ENCODE measurements at places on chromosomes 11 and 22.

- DNase-seq: no peak
Observed at GRCh38 chr11:86637988-86638387, 34.4 kb downstream of the ME3 start.

- no peak for DNase-seq
Observed at GRCh38 chr11:7186676-7187075, 65.0 kb upstream of the SYT9 start.

DNA sequence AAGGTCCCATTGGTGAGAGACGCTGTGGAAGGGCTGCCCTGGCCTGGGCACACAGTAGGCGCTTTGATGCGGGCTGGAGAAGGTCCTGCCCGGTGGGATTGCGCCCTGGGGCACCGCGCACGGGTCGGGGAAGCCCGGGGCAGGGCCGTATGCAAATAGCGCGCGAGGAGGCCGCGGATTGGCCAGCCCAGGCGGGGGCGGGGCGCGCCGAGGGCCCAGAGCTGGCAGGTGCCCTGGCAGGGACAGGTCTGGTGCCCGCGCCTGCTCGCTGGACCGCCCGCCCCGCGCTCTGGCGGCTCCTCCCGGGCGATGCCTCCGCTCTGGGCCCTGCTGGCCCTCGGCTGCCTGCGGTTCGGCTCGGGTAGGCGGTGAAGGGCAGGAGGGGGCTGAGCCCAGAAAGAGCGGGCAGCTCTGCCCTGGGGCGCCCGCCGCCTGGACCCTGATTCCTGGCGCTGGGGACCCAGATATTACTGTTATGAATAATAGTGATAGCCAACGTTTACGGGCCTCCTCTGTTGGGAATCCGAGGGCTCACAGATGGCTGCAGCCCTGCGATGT, at the start of gene UPK3A:
TSS of gene UPK3A (plus strand) at position 245 of the 558 bp plus-strand sequence. CDS start at position 310, 65 bp downstream.
- DNase-seq: no peak

- no peak for DNase-seq
Observed at GRCh38 chr11:66689661-66690590, 12.2 kb upstream of the RBM4B start.

DNA sequence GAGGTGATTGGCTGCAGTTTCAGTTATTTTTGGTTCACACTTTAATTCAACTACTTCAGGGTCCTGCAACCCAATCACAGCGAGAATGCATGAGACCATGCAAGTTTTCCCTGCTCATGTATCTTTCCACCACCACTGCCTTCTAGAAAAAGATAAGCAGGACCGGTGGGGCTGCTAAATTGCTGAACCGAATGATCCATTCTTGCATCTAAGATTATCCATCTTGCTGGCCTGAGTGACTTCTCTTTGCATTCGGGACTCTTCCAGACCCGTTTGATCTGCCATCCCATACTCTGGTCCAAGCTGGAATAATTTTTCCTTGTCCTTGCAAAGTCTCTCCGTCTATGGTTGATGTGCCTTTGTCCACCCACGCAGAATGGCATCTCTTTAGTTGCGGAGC, 56.3 kb upstream of the TP53I11 start:
- DNase-seq: no peak

- DNase-seq: no peak
Observed at GRCh38 chr11:119828006-119828405, 99.0 kb upstream of the NECTIN1 start.

- DNase-seq: no peak
Observed at GRCh38 chr11:110435780-110436717, 6.3 kb downstream of the FDX1 start.

DNA sequence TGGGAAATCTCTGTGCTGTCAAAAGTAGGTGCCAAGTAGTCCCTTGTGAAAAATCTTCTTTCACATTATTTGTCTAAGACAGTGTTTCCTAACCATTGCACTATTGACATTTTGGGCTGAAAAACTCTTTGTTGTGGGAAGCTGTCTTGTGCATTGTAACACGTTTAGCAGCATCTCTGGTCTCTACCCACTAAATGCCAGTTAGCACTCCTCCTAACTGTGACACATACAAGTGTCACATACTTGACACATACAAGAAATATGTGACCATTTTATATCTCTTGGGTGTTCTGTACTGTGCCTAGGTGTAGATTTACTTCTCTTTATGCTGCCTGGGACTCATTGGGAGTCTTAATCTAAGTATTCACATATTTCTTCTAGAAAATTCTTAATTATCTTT, 57.8 kb downstream of the NXPE1 start:
- no peak for DNase-seq

- DNase-seq: no peak
Observed at GRCh38 chr22:27823221-27823620, 21.7 kb upstream of the MN1 start.

DNA sequence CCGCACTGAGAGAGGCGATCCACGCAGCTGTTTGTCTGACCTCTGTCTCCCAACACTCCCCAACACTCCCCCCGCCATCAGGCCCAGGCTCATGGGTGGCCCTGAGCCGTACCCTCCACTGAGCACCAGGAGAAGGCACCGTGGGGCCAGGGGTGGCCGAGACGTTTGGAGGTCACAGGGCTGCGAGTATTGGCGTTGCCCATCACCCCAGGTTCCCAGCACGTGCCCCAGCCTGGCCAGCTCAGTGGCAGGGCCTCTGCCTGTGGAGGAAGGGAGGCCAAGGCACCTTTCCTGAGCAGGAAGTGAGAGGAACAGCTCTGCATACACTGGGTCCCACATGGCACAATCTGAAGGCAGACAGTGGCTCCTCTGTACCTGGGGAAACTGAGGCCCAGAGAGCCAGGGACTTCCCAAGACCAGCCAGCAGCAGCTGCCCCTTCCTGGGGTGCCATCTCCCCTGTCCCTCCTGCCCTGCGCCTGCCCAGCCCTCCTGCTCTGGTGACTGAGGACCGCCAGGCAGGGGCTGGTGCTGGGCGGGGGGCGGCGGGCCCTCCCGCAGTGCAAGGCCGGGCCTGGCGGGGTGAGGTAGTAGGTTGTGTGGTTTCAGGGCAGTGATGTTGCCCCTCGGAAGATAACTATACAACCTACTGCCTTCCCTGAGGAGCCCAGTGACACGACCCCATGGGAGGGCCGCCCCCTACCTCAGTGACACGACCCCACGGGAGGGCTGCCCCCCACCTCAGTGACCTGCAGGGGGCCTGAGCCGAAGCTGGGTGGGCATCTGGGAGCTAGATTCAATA, 37.0 kb upstream of the PPARA start:
- DNase-seq: no peak

- no peak for DNase-seq
Observed at GRCh38 chr11:91742155-91742554, 482.5 kb upstream of the FAT3 start.

Measured in CMK (cell line).